ENCODE measurements at places on chromosomes 3 and 15.

DNA sequence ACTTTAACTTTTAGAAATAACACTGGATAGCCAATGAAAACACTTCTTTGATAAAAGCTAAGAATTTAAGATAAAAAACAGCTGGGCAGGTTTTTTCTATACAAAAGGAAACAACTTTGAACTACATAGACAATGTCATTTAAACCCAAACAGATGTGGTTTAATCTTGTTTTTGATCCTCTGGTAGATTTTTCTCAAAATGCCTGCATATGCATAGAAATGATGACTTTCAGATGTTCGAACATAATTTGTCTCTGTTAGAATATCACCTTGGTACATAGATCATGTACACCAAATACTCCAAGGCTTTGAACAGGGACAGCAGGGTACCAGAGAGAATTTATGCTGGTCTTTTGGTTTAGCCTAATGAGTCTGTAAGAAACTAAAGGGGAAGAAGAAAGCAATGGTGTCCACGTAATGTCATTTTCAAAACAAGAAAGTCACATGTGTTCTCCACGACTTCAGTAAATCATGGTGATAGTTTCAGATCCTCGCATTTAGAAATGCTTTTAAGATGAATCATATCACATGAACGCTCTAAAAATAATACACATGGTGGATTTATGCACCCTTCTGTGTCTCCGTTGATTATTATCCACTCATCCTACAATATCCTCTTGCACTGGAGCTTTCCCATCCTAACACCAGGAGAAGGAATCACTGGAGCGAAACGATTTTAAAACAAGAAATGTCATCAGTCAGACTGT, 160.1 kb upstream of the PDZRN3 start:
- no peak for DNase-seq

DNA sequence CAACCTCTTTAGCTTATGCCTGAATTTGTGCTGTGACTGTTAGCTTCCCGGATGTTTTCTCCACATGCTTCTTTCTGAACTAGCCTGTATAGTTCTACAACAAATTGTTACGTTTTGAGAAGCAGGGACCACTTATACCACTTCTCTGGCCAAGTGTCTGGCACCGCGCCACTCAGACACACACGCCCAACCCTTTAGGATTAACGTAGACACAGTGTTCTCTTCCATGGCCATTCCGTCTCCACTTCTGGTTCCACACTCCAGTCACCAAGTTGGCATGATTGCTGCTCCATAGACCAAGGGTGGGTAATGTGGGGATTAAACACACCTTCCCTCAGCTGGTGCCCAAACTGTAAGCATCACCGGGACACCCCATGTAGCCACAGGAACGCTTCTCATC, 755 bp upstream of the TMEM108 start:
- no peak for DNase-seq

DNA sequence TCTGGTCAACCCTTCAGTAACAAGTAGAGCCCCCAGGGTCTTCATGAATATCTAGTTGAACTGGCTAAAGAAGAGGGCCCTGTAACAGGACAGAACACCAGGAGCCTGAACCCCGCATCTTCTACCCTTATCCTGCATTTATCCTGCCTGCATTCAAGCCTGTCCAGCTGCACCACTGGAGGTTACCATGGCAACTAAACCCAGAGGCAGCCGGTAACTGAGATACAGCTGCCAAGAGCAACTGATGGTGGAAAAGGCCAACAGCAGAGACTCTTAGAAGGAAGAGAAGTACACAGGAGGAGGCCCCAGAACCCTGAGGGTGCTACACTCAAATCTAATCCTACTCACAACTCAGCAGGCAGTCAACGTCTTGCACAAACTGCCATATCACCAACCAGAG, 3.7 kb upstream of the PRKAR2A start:
- no peak for DNase-seq

DNA sequence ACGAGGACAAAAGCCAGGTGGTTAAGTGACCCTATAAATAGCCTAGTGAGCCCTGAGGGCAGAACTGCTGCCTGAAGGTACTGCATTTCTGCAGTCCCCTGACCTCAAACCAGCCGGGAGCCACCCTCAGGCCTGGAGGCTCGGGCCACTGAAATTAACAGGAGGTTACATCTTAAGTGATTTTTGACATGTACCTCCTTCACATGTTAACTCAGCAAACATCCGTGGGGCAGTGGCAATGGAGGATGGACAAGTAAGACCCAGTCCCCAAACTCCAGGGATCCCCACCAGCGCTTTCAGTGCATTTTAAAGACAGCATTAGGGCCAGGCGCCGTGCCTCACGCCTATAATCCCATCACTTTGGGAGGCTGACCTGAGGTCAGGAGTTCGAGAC, 26.2 kb downstream of the PSTPIP1 start:
- no peak for DNase-seq

DNA sequence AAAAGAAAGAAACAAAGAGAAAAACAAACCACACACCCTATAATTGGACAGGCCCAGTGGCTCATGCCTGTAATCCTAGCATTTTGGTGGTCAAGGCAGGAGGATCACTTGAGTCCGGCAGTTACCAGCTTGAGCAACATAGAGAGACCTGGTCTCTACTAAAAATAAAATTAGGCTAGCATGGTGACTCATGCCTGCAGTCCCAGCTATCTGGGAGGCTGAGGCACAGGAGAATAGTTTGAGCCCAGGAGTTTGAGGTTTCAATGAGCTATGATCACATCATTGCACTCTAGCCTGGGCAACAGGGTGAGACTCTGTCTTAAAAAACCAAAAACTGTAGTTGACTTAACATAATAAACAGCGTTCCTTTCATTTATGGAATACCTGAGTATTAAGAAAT, 72.3 kb upstream of the ST3GAL6 start:
- no peak for DNase-seq

GRCh38 chr3:4756855-4757574, 222.2 kb upstream of the BHLHE40 start:
- DNase-seq: no peak

DNA sequence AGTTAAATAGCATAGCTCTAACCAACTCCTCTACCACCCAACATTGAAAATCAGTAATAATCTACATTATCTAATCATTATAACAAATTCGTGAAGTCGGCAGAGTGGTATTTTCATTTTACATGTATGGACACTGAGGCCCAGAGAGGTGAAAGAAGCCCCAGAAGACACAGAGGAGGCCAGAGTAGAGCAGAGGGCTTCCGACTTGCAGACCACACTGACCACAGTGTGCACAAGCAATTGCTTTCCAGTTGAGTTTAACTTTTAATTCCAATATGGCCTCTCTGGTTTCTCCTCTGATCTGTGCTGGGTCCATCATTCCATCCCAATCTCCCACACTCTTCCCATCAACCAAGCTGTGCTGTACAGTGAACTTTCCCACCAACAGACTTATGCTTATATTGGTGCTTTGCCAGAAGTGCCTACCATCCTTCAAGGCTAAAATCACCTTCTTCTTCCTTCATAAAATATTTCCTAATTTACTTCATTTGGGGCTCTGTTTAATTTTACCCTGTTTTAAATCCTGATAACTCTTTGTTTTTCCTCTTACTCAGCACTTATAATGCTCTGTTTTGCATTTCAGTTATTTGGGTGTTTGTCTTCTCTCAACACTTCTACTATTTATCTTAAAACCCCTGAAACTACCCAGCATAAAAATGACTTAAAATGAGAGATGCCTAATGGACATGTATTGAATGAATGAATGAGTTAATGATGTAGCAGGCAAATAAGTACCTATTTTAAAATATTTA, 81.8 kb upstream of the TNFSF10 start:
- DNase-seq: no peak

DNA sequence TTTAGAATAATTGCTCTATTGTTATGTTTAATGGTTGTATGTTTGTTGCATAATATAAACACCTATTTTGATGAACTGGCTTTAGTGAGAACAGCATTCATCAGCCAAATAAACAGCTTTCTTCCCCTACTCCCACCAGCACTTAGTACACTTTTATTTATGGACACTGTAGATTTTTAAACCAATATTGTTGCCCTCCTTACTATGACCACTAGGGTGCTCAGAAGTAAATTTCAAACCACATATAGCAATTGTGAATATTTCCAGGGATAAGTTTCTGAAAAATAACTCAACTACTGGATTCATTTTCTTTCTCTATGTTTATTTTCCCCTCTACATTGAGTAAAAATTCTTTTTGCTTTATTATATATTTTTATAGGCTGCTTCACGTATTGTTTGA, 84.7 kb upstream of the PTX3 start:
- no peak for DNase-seq

- no peak for DNase-seq
These were observed 43.6 kb downstream of the RLBP1 start for GRCh38 chr15:89177633-89178306.

- no peak for DNase-seq
These were observed 53.5 kb upstream of the PROK2 start for GRCh38 chr3:71838406-71838805.

DNA sequence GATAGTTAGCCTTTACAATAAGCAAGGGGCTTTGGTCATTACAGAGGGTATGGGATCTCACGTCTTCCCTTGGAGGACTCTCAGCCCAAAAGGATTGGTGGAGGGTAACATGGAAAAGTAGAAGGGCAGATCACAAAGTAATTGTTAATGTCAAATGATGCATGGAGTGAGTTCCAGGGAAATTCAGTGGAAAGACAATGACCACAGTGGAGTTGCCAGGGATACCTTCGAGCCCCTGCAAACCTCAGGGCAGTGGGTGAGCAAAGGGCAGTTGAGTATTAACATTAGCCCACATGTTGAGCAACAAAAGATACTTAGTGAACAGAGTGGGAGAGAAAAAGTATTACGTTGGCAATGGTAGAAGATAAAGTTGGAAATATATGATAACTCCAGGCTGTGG, 593.4 kb upstream of the NR2F2 start:
- no peak for DNase-seq

DNA sequence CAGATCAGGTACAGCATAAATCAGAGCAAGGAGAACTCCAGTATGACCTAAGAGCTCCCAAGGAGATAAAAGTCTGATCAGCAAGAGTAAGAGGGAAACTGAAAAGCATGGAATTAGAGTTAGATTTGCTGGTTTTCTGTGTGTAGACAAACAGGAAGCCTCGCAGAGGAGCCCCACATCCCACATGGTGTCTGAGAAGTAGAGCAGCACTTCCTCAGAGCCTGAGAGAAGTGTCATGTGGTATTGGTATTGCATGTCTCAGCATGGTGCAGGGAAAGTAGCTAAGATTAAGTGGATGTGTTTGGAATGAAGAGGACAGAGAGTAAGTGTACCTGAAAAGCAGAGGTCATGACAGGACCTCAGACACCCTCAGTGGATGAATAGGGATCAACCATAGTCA, 175.4 kb upstream of the GBE1 start:
- DNase-seq: no peak

GRCh38 chr3:182485301-182485700, 308.0 kb upstream of the ATP11B start:
- no peak for DNase-seq

GRCh38 chr3:73452729-73453128, 172.0 kb downstream of the PDZRN3 start:
- DNase-seq: no peak

DNA sequence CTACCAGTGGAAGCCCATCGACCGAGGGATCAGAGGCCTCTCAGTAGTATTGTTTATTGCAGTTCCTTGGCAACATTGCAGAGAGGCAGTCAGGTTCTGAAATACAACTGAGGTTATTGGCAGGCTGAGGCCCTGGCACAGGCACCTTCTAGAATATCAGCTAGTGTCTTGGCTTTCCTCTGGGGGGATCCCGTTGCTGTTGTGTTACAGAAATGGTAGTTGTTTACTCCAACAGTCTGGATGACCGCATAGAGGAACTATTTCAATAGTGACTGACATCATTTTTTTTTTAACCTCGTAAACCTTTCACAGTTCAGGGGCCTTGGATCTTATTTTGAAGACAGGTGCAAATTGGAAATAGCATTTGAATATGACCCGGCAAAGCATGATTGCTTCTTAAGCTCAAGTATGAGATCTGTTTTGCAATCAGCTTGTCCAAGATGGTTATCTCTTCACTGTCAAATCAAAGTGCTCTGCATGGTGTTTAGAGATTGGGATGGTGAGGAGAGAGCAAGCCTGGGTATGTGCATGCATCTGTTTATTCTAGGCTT, 63.9 kb downstream of the PGPEP1L start:
- DNase-seq: no peak

GRCh38 chr3:182905623-182906022, 74.7 kb downstream of the DCUN1D1 start:
- no peak for DNase-seq

- DNase-seq: no peak
These were observed 105.8 kb downstream of the DHX30 start for GRCh38 chr3:47908744-47909143.

GRCh38 chr15:51623386-51623938, 891 bp upstream of the DMXL2 start:
- DNase-seq: no peak

DNA sequence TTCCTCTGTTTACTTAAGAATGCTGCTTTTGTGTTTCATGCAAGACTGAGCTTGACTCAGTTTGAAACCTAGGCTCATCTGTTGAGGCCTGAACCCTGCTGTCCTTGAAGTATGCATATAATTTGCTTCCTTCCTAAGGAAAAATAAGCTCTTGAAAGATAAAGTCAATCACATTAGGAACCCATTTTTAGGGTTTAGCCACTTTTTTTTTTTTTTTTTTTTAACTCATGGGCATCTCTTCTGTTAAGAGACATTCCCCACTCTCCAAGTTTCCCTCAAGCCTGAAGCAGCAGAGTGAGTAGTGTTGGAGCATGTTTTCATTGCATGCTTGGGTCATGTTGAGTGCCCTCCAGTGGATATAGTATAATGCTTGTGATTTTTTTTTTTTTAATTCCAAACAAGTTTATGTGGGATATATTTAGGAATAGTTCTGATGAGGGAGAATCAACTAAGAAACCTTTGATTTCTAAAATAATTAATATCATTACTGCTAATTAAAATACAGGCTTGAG, 3.6 kb downstream of the CTNNB1 start:
- DNase-seq: no peak

DNA sequence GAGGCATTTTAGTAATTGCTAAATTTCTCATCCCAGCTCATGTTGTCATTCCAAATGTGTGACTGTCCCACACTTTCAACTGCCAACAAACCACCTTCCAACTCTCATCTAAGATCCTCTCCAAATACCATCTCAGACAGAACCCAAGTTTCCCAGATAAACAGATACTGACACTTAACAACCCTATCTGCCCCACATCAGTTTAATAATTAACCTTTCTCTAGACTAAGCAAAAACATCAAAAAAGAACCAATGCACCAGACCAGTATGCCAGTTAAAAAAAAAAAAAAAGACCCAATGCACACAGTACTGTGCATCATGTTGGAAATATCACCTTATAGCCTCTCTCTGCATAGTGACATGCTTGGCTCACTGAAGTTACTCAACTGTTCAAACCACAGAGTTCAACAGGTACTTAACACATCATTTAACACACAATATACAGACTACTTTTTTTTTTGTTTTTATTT, 5.5 kb downstream of the SFMBT1 start:
- no peak for DNase-seq

DNA sequence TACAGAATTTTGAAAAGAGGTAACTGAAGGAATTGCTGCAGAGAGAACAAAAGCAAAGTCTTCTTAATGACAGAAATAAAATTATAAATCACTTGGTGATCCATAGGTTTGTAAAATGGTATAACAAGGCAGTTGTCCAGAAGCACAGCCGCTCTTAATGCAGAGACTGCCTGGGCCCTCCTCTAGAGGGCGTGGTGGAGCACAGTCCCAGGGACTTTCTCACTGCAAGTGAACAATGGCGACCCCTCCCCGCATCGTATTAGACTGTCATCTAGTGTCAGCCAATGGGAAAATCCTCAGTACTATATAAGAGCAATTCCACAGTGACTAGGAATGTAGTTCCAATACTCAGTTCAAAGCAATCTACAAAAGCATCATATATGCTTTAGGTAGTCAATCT, 26.4 kb upstream of the ZBED2 start:
- no peak for DNase-seq

All from stimulated activated CD8-positive, alpha-beta memory T cell treated with anti-CD3 and anti-CD28 coated beads, Interleukin-7, amount 100 ng/mL, for 1 hour (primary cell).